Stimulated activated CD8-positive, alpha-beta memory T cell treated with anti-CD3 and anti-CD28 coated beads, Interleukin-15, amount 100 ng/mL, for 1 hour (primary cell): ENCODE measurements at places on chromosomes 5 and 9.

- no peak for DNase-seq
Measured at GRCh38 chr5:43637416-43637815, 34.4 kb downstream of the NNT start.

- no peak for DNase-seq
Measured at GRCh38 chr5:110896901-110897300, 158.1 kb downstream of the SLC25A46 start.

GRCh38 chr9:13555989-13556500, 276.6 kb upstream of the MPDZ start:
- DNase-seq: no peak

DNA sequence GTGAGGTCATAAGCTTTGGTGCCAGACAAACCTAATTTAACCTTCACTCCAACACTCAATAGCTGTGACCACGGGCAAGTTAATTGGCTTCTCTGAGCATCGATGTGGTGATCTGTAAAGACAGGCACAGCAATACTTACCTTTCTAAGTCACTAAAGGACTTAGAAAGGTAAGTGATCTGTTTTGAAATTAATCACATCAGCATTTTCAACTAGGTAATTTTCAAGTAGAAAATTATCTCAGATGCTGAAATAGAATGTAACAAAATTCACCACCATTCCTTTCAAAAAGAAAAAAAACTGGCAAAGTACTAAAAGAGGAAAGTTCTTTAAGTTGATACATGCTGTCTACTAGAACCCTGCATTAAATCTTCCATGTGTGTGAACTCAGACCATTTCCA, 354.5 kb downstream of the ICE1 start:
- no peak for DNase-seq

GRCh38 chr5:141050622-141051520, at the start of gene PCDHB1:
PCDHB1 (plus strand) TSS chr5:141051374; CDS start chr5:141051471, 97 bp downstream.
- no peak for DNase-seq

- no peak for DNase-seq
Measured at GRCh38 chr9:14403081-14403480, 89.1 kb upstream of the NFIB start.

GRCh38 chr5:172486451-172486850, 32.1 kb upstream of the SH3PXD2B start:
- DNase-seq: no peak

DNA sequence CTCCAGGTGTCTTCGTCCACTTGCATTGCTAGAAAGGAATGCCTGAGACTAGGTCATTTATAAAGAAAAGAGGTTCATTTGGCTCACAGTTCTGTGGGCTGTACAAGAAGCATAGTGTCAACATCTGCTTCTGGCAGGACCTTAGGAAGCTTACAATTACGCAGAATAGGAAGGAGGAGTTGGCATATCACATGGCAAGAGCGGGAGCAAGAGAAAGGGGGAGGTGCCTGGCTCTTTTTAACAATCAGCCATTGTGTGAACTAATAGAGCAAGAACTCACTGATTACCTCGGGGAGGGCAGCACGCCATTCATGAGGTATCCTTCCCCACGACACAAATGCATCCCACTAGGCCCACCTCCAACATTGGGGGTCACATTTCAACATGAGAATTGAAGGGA, 134.4 kb upstream of the EFNA5 start:
- no peak for DNase-seq

DNA sequence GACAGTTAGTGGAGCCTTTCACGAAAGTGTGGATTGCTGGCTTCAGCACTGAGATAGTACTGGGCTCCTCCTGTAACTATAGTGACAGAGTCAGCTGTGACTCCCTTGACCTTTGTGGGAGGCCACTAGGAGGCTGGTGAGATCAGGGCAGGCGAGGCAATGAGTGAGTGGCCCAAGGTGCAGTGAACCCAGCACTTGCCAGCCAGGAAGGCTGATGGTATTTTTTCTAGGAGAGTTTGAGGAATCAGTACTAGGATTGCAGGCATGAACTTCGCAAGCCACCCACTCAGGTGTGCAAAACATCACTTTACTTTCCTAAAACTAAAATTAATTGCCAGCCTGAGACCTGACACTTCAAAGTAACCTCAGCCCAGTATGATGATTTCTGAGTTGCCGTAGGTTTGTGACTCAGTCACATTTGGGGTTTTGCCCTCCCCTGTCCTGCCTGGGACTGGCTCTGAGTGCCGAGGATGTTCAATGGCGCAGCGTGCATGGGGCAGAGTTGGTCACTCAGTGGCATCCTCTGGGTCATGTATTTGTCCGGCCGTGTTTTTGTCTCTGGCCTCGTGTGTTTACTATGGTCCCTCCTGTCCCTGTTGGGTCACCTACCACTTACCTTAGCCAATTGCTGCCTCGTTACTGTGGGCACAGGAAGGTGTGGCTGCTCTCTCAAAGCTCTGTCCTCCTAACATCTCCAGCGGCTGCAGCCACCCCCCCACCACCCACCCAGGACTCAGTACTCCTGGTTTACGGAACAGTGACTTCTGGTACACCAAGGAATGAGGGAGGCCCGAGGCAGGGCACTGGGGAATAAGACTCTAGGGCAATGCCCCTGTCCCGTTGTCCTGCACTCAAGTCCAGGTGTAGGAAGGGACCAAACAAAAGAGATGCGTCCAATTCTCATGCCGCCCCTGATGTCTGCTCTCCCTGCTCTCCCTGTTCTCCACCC, 67.2 kb downstream of the IL31RA start:
- DNase-seq: no peak

DNA sequence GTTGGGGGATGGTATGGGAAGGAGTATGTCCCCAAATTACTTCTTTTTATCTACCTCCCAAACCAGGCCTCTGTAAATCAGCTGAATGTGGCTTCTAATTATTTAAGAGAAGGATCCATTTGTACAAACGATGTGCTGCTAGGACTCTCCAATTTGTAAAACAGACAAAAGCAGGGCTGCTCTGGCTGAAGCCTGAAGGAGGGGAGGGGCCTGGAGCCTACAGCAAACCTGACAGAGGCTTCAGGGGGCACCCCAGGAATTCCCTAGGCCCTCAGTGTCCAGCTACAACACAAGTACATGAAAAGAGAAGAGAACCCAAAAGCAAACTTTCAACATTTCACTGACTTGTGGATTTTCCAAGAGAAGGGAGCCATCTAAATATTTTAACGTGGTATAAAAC, 939.4 kb upstream of the DMAC1 start:
- DNase-seq: no peak

- no peak for DNase-seq
Measured at GRCh38 chr9:113645978-113646253, 182.4 kb downstream of the RGS3 start.

DNA sequence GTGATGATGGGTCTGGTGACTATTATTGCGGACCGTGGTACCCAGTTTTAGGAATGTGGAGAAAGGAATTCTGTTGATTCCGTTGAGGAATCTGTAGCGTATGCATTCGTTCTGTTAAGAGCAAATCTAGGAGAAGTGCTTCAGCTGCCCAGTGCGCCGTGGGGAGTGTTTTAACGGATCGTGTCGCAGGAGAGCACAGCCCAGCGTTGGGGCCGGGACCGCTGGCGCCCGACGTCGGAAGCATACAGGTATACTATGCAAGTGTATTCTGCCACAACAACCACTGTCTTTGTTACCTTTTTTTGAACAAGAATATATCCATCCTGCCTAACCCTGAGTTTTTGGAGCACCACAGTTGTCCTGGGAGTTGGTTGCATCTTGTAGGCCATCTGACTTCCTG, 42.7 kb downstream of the TENT4A start:
- DNase-seq: no peak

DNA sequence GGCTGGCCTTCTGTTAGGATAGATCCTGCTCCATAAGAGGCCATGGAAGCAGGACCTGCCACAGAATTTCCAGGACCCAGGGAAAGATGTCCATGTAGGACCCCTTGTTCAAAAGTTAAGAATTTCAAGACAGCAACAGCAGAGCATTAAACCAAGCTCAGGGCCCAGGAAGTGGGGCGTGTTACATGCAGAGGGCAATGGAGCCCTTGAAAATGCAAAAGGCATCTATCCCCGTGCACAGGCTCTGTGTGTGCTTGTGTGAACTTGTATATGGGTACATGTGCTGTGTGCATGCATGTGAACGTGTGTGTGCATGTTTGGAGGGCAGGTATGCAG, 14.4 kb upstream of the NKD2 start:
- DNase-seq: no peak

DNA sequence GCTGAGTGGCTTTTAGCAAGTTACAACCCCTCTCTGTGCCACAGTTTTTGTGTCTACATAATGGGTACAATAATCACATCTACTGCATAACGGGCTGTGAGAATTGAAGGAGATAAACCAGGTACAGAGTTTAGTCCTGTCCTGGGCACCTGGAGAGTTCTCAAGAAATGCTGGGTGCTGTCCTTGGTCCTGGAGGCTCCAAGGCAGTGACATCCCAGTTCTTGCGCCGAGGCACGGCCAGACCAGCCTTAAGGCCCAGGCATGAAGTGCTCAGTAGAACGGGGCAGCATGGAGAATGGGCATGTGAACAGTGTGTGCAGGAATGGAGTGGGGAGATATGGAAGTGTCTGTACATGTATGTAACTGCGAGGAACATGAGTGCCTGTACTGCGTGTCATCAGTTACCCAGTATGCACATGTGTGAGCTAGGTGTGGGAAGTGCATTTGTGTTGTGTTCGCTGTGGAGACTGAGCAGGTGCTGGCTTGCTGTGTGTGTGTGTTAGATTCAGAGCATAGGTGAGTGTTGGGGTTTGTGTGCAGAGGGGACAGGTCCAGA, 6.3 kb upstream of the UNC5A start:
- DNase-seq: no peak

GRCh38 chr5:108339220-108339619, 42.7 kb downstream of the FBXL17 start:
- no peak for DNase-seq

GRCh38 chr5:175554296-175554695, 75.9 kb downstream of the SFXN1 start:
- no peak for DNase-seq

- no peak for DNase-seq
Measured at GRCh38 chr5:88251048-88251711, 17.5 kb downstream of the TMEM161B start.

DNA sequence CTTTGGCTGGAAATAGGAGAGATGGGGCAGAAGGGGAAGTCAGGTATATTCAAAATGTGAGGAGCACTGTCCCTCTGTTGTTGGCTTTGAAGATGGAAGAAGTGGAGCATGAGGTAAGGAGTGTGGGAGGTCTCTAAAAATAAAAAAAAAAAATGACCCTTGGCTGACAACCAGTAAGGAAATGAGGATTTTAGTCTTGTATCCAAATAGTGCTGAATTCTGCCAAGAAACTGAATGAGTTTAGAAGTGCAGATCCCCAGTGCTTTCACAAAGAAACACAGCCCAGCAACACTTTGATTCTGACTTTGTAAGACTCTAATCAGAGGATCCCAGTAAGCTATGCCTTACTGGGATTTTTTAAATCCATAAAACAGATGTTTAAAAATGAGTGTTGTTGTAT, 367.9 kb downstream of the CYLC2 start:
- no peak for DNase-seq

GRCh38 chr5:27437594-27438200, 399.3 kb upstream of the CDH9 start:
- no peak for DNase-seq

- no peak for DNase-seq
Measured at GRCh38 chr9:111644195-111644772, 13.2 kb downstream of the DNAJC25 start.

DNA sequence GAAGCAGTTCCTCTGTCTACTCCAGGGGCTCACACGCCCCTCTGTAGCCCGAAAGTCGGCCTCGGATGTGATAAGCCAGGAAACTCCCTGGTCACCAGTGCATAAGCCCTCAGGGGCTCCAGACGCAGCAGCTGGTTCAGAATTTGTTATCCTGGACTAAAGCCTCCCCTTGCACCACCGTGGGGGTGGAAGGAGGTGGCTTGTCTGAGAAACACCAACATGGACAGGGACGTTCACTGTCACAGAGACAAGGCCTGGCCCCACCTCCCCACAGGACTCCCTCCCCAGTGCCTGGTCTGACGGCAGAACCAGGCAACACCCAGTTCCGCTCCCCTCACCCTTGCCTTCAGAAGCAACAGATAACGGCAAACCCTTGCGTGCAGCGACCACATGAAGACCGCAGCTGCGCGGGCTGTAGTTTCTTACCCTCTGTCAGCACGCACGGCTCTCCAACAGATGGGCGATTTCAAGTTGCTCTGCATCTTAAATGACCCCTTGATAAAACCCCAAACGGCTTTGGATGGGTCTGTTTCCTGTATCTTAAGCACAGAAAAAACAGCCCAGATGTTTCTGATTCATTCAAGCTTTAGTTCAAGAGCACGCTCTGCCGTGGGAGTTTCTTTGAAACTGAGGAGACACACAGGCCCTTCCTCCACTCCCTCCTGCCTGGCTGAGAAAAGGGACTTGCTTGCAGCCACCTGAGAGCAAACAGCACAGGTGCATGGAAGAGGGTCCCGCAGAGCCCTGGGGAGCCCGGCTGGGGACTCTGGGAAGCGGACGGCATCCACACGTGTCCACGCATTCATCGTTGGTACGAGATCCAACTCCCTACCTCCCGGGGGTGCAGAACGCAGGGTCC, 44.7 kb upstream of the NKD2 start:
- no peak for DNase-seq

DNA sequence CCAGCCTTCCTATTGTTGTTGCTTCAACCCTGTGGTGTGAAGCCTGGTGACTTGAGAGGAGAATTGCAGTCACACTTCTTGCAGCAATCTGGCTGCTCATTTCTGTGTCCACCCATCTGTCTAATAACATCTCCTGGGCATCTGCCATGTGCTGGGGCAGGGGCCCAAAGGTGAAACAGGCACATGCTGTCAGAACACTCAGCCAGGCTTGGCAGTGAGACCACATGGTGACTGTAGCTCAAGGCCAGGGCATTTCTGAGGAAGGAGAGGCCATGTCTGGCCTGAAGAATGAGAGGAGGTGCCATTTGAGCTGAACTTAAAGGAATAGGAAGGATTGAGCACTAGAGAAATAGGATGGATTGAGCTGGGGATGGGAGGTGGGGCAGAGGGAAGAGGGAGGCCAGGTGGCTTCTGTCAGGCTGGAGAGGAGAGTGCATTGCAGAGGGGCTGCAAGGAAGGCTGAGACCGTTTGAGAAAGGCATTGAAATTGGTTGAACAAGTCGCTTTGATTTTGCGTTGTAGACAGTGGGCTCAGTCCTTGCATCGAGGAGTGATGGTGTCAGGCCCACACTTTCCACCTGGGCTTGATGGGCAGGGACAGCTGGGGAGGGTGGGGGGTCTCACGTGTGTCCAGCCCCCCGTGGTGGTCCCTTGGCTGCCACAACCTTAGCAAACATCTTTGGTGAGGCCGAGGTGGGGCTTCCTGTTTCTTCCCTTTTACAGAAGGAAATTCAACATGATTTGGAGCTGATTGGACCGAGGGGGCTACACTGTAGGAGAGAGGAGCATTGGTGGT, 222.4 kb downstream of the CACNA1B start:
- DNase-seq: no peak

- DNase-seq: no peak
Measured at GRCh38 chr5:150137997-150138396, 17.6 kb downstream of the PDGFRB start.

DNA sequence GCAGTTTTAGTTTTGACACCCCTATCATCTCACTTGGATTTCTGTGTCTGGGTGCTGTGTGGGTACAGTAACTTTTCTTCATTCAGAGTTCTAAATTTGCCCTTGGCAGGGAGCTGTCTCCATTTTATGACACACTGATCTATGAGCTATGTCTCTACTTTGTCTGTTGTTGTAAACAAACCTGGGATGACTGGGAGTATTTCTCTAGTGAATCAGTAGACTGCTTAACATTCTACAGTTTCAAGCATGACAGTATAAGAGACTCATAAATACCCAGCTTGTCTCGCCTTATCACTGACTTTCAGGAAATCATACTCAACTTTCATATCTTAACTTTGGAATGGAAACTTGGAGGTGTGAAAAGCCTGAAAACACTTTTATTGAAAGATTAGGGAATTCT, 212.1 kb upstream of the NUDT12 start:
- DNase-seq: no peak

GRCh38 chr9:27535701-27536118, 6.1 kb upstream of the MOB3B start:
- no peak for DNase-seq
